ENCODE measurements at places on chromosomes 12 and 14. TPM values are rescaled to one million over a fixed set of nuclear protein-coding genes. Genes with fewer than 3 reads are reported as not detected.

DNA sequence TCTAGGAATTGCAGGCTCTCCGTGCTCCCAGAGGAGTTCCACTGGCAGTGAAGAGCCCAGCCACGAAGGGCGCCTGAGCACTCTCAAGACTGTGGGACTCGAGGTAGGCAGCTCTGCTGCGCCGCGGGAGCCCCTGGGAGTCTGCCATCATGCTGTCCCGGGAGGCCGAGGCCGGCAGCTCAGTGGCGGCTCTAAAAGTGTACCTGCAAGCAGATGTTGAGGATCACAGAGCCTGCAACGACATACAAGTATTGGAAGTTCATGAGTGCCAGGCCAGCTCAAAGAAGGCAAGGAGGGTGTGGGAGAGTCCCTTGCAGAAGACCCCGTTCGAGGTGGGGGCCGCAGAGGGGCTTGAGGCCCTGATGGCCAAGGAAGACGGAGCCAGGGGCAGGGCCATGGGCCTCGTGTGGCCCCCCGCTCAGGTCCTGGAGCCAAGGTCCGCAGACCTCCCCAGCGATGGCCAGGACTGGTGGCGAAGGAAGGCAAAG is 62.7 kb downstream of the MUCL1 start:
- DNase-seq = no peak

GRCh38 chr12:8950221-8950527 is 729 bp upstream of the M6PR start:
- no peak for DNase-seq

- peak; percentile 13 for DNase-seq
Observed at GRCh38 chr12:98594050-98594835, 757 bp downstream of the SLC25A3 start.

DNA sequence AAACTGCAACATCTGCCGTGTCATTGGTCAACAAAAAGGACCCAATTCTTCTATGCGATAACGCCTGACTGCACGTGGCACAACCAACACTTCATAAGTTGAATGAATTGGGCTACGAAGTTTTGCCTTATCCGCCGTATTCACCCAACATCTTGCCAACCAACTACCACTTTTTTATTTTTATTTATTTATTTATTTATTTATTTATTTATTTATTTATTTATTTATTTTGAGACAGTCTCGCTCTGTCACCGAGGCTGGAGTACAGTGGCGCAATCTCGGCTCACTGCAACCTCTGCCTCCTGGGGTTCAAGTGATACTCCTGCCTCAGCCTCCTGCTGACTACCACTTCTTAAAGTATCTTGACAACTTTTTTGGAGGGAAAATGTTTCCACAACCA is 127.4 kb downstream of the RASSF9 start:
- DNase-seq = no peak

DNA sequence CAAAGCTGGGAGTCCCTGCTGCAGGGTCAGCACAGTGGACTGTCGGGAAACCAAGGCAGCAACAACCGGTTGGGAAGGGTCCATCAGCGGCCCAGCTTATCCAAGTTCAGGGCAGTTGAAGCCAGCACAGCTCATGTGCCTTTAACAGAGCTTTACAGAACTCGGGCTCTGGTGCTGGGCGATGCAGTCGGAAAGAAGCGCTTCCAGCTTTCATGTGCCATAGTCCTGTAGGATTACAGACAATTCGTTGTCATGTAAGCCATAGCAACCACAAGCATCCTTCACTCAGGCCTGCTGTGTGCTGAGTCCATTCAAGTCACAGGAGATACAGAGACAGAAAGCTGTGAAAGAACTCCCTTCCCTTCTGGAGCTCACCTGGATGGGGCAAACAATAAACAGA is 3.5 kb upstream of the FAM181A start:
- DNase-seq = no peak

DNA sequence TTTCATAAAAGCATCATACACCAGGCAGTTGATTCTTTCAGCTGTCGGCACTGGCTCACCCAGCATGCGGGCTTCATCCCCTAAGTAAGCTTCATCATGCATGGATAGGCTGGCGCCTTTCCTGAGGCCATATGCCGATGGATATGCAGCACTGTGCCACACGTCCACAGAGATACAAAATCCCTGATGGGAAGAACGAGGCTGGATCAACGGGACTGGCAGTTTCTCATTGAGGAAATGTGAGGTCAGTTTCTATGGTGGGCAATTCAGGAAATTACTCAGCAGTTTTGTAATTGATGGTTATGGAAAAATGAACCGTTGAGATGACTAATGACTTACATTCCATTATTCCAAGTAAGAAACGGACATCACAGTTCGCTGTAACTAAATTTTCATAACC is 453.8 kb downstream of the TMEM121 start:
- no peak for DNase-seq

DNA sequence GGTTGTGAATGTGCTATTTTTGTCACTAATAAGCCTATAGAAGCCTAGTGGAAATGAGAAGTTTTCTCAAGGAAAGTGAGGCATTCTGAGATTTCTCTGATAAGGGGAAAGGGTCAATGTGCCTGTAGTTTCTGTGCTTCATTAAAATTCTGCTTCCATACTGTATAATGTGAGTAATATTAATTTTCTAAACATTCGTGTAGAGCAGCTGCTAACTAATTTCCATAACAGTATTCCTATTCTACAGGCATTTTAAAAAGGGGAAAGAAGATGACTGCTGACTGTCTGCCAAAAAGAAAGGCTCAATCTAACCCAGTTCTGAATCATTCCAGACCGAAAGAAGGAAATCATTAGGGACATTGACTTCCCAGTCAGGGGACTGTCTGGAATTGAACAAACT is 293.3 kb upstream of the TMPO start:
- no peak for DNase-seq

DNA sequence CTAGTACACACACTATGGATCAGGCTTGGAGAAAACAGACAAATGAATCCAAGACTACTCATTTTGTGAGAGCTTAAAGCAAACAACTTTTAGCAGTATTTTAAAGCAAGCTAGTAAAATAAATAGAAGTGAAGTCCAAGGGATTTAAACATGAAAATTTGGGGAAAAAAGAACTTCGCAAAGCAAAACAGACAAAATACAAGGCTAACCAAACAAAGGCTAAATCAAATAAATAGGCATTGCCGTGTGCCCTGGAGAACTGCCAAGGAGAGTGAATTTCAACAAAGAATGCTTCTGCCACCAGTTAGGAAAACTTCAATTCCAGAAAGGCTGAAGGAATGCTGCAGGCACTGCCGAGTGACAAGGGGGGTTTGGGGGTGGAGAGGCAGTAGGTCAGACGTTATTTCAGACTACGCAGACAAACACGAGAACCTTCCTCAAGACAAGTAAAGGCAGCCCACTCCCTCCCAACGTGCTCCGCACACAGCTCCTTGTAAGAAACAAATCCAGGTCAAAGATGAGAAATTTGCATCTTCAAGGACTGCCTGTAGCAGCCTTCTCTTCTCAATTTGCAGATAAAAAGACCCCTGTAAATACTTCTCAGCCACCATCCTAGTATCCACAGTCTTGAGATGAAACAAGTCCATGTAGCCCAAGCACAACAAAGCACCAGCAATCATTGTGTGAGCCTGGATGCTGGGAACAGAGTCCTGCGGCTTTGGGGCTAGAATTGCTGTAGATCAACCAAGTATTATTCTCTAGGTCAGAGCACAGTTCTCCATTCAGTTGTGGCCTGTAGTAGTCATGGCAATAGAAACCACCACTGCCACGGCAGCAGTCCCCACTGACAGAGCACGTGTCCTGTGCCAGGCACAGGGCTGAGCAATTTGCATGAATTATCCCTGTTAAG is 43.3 kb downstream of the EFCAB11 start:
- DNase-seq = no peak

DNA sequence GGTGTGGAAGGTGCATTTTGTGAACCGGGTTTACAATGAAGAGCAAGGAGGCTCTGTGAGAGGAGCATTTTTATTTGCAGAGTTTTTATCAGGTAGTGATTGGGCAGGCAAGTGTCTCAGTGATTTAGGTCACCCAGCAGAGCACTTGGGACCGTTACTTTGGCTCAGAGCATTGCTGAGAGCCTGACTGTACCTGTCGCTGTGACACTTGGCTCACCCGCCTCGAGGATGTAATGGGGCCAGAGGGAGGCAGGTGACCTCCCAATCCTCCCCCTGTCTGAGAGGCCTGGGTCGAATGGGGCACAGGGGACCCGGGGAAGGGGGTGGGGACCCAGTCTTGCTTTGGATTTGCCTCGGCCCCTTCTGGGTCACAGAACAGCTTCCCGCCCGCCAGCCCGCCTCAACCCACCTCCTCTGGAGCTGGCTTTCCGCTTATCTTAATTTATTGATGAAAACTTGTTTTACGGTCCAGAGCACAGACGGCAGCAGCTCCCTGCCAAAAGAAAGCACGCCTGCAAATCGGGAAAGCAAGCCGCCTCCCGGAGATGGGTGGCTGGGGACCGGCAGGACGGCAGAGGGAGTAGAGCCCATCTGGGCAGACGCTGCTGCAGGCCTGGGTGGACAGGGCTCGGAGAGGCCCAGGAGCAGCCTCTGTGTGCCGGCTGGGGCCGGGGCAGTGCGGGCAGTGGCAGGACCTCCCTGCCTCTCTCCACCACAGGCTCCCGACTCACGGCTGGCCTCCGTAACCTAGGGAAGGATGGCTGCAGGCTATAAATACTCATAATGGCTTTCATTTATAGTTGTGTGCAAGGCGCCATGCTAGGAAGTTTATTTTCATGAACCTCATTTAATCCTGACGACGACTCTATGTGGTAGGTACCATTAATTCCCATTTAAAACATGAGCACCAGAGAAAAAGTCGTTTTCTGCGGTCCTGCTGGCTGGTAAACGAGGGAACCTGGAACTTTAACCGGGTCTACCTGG is 187.1 kb downstream of the TSPAN9 start:
- no peak for DNase-seq

DNA sequence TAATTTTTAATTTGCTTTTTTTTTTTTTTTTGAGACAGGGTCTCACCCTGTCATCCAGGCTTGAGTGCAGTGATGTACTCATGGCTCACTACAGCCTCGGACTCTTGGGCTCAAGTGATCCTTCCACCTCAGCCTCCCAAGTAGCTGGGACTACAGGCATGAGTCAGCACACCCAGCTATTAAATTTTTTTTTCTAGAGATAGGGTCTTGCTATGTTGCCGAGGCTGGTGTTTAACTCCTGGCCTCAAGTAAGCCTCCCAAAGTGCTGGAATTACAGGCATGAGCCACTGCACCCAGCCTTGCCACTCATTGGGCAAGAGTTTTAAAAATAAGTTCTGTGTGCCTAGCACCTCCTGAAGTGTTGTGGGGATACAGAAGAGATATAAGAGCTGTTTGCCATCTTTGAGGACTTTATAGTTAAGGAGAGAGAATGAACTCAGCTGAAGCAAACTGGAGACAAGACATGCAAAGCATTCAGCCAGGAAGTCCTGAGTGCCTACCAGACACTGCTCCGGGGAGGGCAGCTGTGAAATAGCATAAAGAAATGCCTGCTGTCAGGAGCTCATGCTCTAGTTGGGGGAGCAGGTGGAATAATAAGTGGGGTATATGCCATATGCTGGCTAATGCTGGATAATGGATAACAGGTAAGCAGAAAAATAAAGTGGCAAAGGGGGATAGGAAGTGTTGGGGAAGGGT is 15.0 kb upstream of the EMP1 start:
- no peak for DNase-seq

DNA sequence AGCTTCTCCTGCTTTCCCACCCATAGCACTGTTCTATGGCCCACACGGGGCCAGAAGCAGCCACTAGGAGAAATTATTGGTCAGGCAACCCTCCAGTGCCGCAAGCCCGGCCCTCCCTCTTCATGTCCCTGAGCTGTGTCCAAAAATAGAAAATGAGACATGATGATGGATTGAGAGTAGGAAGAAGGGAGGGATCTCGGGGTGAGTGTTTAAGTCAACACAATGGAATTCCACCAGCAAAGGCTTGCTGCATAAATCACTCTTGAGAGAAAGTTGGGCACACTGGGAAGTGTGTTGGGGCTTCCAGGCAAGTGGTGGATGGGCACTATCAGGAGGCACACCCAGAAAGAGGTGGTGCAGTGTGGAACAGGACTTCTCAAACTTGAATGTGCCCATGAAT is 94.2 kb downstream of the LLPH start:
- DNase-seq = peak; percentile 99

DNA sequence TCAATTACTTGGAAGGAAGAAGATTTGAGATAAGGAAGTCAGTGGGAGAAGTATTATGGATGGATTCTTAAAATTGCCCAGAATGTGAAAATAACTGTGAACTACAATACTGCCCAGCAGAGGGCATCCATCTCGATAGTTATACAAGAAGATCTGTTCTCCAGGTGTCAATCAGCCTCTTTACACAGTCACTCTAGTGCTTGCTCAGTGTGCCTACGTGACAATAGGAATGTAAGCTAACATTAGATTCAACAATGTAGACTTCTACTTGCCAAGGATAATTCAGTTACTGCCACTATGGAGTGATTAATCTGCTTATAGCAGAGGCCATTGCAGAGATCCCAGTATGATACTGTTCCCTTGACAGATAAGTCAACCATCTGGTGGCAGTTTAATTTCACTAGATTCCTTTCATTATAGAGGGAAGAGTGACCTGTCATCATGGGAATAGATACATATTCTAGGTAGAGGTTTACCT is 10.6 kb upstream of the MAP4K5 start:
- peak; percentile 86 for DNase-seq

- no peak for DNase-seq
Observed at GRCh38 chr12:95549392-95550084, 1.7 kb downstream of the USP44 start.

- no peak for DNase-seq
Observed at GRCh38 chr12:24698972-24699371, 249.9 kb downstream of the BCAT1 start.

DNA sequence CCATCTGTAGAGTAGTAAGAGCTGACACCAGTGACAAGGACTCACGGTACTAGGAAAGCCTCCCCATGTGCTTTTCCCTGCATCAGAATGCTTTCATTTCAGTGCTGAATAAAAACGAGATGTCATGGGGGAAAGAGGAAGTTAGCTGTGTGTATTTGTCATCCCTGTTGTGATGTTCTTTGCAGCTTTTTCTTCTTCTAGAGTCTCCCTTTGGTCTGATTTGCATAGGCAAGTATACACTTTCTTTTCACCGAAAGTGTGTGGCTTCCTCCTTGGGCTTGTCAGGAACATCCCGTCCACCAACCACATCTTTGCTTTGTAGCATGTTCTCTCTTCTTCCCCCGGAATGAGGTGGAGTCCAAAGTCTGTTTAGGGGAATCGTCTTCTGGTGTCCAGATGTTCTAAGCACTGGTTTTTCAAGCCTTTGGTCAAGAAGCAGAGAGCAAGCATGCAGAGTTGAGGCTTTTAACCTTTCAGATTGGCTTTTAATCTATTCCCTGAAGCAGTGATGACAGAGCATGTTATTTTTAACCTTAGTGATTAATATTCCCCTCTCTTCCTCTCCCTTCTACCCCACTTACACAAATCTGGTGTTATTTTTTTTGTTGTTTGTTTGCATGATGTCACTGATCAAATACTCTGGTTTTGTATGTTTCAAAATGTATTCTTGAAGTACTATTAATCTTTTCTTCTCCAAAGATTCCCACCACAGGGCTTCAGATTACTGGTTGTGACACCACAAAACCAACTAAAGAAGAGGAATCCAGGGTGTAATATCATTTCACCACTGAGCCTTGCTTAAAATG is 163.4 kb downstream of the SAMD4A start:
- DNase-seq = peak; percentile 33

KLHL33 gene
- total RNA-seq = not detected

CEBPE gene
- not detected for total RNA-seq

KRT8 gene
- 309 TPM for total RNA-seq

KCNC2 gene
- not detected for total RNA-seq

Data from bronchial epithelial cell (primary cell).